ENCODE measurements at places on chromosomes 3 and 15.

- no peak for DNase-seq
Observed at GRCh38 chr3:27642796-27643195, 79.3 kb downstream of the EOMES start.

DNA sequence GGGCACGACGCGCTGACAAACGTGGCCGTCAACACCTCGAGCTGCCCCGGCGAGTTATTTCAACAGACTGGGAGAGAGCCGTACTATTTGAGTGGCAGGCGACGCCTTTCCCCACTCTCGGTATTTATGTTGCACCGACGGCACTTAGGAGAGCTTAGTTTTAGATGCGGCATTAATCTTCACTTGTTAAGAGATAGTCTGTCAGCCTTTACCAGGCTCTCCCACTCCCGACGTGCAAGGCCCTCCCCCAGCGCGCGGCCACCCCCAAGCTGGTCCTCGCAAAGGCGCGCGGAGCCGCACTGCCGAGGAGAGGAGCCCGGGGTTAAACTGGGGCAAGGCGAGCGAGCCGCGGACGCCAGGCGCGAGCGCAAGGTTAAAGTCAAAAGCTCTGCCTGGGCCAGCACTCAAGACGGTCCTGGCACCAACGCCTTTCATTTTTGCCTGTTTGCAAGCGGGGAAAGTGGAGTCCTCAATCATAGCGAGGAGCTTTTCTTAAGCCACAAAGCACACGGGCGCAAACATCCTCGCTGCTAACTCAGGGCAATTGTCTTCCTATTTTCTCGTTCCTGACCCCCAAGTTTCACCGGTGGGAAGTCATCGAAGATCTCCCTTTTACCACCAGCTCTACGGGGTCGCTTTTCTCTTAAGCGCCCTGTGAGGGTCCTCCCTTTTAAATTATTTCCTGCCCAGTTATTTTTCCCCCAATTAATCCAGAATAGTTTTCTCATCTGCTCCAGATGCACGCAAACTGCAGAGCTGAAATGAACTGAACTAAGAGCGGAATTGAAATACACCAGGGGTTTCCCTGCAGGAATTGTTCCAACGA lies 86.6 kb downstream of the NR2F2 start:
- DNase-seq, result no peak

- DNase-seq, result no peak
Observed at GRCh38 chr15:40379853-40380252, 2.7 kb upstream of the KNSTRN start.

GRCh38 chr3:54853573-54854404 lies 74.1 kb downstream of the LRTM1 start:
- DNase-seq, result no peak

GRCh38 chr3:156131241-156131640 lies 10.9 kb downstream of the KCNAB1 start:
- no peak for DNase-seq

DNA sequence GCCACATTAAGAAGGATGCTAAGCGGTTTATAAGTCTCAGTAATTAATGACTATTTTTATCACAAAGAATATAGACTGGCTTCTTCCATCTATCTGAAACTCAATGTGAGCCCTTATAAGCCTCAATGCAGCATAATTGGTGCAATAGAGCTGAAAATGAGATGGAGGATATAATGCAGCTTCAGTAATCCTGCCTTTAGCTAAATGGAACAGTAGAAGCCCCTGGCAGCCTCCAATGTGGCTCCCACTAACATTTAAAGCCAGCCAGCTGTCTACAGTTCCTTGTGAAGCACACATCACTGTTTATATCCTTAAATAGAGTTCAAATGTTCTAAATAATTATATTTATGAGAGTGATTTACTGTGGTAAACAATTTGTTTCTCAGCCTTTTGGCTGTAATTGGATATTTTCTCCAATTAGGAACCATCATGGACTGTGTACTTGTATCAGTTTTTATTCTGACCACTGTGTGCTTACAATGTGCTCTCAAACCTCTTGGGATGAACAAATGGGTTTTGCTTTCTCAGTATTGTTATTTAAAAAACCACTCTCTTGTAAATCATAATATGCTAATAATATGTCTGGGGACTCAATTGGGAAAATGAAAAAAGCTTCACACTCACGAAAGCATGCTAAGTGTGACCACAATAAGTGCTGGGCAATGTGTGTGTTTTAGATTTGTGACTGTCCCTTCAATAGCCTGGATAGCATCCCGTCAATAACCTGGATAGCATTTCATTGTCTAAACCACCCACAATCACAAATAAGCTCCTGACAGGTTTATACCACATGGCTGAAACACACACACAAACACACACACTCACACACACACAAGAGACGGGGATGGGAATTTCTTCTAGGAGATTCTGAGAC lies 366.6 kb downstream of the GBE1 start:
- DNase-seq, result no peak

- DNase-seq, result no peak
Observed at GRCh38 chr3:114218578-114219185, 18.7 kb downstream of the ZNF80 start.

DNA sequence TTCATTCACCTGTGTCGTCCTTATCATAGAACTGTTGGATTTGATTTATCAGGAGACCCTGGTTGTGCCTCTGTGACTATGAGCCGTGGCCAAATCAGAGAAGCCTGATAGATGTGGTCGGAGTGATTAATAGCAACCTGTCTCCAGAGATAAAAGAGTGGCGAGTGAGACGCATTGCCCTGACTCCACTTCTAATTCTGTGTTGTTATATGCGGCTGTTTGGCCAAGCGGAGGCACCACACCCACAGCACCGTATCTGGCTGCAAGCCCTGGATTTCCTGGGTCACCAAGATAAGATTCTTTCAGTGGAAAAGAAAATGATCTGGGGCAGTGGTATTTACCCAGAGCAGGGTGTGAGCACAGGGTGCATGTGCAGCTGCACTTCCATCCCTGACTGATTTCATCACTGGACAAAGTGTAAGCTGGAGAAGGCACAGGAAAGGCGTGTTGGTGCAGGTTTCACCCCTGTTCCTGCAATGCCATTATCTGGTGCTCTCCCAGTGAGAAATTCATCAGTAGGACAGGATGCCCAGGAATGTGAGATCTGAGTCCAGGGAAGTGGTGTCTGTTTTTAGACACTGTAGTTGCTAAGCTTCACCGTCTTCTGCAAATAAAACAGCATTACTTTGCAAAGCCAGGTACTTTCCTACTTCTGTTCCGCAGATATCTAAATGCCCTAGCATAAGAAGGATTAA lies 84.6 kb downstream of the CD47 start:
- no peak for DNase-seq

DNA sequence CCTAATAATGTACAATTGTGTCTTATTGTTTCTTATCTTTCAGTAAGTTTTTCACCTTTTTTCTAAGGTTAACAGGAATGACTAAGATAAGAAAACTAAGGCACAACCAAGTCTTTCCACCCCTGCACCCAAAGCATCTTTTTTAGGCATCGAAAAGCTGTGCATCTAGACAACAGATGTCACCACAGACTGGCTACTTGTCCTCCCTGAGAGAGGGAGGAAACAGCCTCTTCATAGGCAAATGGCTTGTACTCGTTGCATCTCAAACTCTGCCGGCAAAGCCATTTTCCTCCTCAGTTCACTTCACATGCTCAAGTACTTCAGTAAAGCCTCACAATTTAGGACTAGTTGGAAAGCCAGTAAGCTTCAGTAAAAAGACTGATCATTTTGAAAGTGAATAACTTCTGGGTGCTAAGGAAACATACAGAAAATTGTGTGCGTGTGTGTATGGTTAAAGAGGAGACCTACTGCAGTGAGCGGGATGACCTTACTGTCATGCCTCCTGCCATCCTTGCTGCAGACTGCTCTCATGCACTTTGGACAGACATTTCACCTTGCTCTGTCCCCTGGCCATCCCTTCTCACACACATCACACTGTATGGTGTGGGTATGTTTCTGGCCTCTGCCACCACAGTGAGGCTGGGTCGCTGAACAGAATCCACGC lies 36.5 kb upstream of the HACD2 start:
- DNase-seq, result no peak

DNA sequence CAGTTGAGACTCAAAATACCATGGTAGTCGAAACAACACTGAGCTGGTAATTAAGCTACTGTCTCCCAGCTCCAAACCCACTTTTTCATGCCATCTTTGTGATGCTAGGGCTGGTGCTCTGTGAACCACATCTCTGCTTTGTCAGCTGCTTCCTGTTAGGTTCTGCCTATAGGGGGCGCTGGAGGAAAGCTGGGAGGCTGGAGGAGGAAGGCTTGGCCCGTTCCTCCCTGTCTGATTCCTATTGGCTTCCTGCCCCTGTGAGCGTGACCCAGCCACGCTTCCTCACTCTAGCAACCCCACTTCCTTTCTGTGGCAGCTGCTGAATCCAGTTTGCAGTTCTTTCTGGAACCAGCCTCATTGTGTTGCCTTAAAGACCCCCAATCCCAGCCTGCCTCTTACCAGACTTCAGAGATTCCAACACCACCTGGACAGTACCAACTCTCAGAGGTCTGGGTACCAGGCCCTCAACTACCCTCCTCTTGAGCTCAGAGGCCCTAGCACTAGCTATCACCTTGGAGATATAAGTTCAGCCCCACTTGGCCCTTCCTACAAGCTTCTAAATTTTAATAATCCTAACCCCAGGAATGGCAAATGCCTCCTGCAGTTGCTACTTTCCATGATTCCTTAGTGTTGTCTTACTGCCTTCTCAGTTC lies 120.9 kb downstream of the ERC2 start:
- DNase-seq, result no peak

- no peak for DNase-seq
Observed at GRCh38 chr3:182305881-182306665, 487.2 kb upstream of the ATP11B start.

- DNase-seq, result no peak
Observed at GRCh38 chr3:23202203-23202920, 765 bp upstream of the UBE2E2 start.

- DNase-seq, result no peak
Observed at GRCh38 chr3:107487490-107487889, 35.3 kb upstream of the BBX start.

GRCh38 chr15:67025719-67026609 lies 39.4 kb upstream of the SMAD3 start:
- DNase-seq, result no peak

GRCh38 chr15:55868707-55869106 lies 124.7 kb downstream of the NEDD4 start:
- DNase-seq, result no peak

- DNase-seq, result no peak
Observed at GRCh38 chr3:124605781-124606579, 124.3 kb upstream of the UMPS start.

DNA sequence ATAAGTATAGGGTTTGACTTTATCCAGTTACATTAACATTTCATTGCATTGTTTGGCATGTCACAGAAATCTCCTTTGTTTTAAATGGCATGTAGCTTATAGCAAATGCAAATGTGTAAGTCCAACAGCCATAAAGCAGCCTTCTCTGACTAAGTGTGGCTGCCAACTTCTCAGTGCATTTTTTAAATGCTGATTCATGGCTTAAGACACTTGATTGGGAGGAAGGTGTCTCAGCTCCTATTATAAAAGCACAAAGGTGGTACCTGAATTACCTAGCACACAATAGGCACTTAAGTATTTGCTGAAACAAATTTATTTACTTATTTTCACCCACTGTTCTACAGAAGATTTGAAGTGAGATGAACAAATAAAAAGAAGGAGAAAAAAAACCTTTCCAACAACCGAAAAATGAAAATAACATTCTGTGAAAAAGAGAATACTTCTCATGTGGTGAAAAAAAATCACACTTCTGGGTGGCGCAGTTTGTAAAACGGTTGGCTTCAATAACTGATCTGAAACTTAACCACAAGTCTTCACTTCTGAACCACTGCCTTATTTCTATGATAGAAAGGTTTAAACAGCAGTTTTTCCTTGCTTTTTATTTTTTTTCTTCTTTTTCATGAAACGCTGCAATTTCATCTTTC lies 105.5 kb upstream of the ICE2 start:
- DNase-seq, result no peak

DNA sequence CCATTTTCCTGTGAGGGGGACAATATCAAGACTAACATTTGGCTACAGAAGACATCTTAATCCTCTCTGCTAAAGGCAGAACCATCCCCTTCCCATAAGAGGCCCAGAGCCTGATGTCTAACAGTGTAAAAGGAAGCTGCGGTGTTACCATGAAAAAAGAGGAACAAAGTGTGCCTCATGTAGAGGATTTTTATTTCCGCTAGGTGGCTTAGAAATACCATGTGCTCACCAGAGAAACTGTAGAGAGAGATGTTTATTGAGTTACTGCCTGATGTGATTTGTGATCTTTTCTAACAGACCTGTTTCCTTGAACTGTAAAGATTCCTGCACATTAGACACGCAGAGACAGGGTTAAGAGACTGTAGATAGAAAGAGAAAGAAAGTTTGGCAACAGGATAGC lies 22.0 kb downstream of the OR5H15 start:
- DNase-seq, result no peak

GRCh38 chr3:52463416-52463815 lies 8.0 kb downstream of the NISCH start:
- no peak for DNase-seq
